ENCODE measurements at places on chromosomes 7 and 10.

- no peak for DNase-seq
Observed at GRCh38 chr7:82839555-82839954, 323.1 kb downstream of the PCLO start.

- DNase-seq: no peak
Observed at GRCh38 chr10:60427148-60427547, 37.5 kb upstream of the ANK3 start.

DNA sequence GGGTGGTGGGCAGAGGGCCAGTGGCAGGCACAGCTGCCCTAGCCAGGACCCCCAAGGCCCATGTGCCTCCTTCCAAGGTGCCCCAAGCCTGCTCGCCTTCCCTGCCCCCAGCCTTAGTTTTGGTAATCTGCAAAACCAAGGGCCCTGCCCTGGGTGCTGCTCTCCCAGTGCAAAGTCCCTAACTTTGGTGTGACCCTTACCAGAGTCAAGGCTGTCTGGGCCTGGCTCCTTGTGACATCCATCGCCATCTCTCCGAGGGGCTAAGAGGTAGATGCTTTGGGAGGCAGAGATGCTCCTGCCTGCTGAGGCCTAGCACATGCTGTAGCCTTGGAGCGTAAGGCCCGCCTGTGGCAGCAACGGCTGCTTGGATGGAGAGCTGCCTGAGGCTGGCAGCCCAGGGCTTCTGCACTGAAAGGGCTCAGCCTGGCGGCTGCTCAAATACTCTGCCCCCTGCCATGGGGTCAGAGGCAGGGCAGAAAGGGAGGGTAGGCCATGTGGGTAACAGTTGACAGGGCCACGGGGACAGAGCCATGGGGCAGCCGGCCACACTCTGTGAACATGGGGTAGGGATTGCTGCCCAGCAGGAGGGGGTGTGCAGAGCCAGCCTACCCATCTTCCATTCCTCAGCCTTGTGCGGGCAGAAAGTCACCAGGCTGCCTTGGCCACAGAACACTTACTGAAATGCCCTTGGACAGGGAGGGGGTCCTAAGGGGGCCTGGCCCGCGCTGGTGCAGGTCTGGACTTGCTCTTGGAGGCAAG, 17.9 kb upstream of the MYL7 start:
- DNase-seq: no peak

GRCh38 chr10:118940386-118940785, 89.1 kb upstream of the NANOS1 start:
- peak; percentile 15 for DNase-seq

- DNase-seq: no peak
Observed at GRCh38 chr10:49243139-49243538, 54.9 kb upstream of the TMEM273 start.

GRCh38 chr7:125390981-125391380, 461.4 kb upstream of the POT1 start:
- DNase-seq: no peak

- DNase-seq: no peak
Observed at GRCh38 chr7:55571511-55572377, 558 bp downstream of the VOPP1 start.

DNA sequence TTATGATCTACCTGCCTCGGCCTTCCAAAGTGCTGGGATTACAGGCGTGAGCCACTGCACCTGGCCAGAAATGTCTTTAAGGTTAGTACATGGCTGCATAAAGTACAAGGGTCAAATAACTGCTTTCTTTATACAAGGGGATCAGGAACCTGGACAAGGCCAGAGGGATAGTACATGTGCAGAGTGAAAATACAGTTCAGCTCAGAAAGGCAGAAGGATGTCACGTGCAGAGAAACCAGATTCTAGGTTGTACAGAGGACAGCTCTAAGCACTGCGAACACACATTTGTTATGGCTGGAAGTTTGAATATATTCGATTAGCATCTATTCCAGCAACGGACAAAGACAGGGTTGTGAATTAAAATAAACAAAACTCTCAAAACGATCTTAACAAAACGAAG, 6.0 kb upstream of the RSBN1L start:
- DNase-seq: no peak

GRCh38 chr10:13206546-13207443, 27.4 kb downstream of the UCMA start:
- no peak for DNase-seq

- DNase-seq: no peak
Observed at GRCh38 chr7:45401851-45402250, 172.3 kb upstream of the ADCY1 start.

DNA sequence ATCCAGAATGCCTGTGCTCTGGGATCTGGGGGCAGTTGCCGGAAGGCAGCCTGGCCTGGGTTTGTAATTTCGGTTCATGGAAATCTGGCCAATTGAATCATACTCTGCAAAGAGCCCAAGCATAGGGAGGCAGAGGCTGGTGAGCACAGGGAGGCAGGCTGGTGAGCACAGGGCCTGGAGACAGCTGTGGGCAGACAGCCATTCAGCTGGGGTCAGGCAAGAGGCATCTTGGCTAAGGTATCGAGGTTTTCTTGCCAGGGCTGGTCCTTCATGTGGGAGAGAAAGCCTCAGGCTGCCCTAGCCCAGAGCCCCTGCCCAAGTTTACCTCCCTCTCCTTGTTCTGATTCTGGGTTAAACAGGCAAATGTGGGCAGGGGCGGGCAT, 63.7 kb upstream of the BAIAP2L1 start:
- DNase-seq: no peak

DNA sequence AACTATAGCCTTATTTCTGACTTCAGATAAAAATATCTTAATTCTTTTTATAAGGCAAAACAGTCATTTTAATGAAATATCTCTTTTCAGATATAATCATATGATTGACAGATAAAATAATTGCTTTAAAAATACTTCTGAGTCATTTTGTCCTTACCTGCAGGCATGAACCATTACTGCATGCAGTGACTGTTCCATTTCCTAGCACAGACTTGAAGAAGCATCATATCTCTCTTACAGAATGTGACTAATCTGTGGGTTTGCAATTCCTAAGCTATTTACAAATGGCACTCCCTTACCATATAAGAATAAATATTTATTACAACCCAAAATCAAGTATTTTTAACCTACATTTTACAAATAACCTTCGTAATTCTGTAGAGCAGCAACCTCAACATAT, 120.7 kb downstream of the SRPK2 start:
- DNase-seq: no peak

DNA sequence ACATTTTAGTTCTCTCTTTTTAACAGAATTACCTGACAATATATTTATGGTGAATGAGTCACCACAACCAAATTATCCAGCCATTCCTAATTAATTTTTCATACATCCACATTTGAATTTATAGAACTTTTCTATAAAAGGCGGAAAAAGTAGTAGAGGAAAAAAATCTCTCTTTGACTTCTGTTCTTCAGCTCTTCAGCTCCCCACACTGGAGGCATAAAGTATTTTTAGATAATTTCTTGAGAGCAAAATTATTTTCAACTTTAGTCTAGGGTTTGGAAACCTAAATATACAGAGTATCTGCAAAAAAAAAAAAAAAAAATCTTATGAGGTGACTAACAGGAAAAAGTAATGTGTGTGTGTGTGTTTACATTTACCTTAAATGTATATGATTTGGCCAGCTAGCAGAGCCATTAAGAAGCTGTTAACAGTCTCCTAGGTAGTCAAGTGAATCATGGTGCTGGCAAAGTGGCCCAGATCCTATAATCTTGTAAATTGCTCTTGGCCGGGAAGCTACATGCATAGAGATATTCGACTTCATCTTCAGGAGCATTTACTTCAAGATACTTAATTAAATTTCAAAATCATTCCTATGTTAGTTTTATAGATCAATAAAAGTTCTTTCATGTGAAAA, 383.1 kb upstream of the STEAP1 start:
- no peak for DNase-seq

GRCh38 chr10:117549100-117549585, 6.6 kb downstream of the EMX2 start:
- no peak for DNase-seq

DNA sequence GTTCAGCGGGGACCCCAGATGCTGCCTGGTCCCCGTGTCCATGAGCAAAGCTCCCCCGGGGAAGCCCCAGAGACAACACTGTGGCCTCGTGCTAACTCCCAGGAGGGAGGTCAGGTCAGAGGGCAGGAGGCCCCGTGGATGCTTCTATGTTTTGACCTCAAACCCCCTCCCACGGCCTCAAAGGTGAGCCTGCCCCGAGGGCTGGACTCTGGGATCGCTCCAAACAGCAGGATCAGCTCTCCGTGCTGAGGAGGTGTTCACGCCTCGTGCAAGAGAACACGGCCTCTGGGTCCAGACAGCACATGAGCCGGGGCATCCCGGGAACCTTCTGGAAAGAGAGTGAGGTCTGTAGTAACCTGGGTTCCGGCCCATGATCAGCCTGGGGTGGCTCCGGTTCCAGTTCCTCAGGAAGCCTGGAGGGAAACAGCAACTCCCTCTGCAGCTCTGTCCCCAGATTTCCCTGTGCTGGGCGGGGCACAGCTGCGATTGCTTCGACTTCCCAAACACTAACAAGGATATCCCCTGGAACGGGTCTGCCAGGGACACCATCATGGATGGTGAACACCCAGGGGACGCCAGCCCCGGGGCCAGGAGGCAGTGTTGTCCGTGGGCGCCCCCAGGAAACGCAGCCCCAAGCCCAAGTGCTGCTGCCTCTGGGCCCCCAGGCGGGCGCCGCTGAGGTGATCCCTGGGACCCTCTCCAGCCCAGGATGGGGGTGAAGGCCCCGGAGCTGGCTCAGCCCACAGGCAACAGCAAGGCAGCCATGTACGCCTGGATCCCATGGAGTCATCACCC, 18.0 kb upstream of the INPP5A start:
- no peak for DNase-seq

GRCh38 chr7:2214636-2215035, 18.1 kb downstream of the MAD1L1 start:
- DNase-seq: no peak

DNA sequence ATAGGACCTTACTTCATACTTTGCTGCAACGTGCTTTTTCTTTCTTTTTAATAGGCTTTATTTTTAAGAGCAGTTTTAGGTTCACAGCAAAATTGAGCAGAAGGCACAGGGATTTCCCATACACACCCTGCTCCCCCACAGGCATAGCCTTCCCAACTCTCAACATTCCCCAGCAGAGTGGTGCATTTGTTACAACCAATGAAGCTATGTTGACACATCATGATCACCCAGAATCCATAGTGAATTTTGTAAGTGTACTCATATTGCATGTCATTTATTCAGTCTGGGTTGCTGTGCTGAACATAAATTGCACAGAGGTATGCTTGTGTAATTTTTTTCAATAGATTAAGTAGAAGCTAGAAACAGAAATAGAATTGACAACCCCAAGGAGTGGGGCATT, 327.3 kb downstream of the INHBA start:
- no peak for DNase-seq

GRCh38 chr10:31242902-31243301, 76.1 kb upstream of the ZEB1 start:
- peak; percentile 36 for DNase-seq

- no peak for DNase-seq
Observed at GRCh38 chr7:103784646-103785286, 204.7 kb downstream of the RELN start.

DNA sequence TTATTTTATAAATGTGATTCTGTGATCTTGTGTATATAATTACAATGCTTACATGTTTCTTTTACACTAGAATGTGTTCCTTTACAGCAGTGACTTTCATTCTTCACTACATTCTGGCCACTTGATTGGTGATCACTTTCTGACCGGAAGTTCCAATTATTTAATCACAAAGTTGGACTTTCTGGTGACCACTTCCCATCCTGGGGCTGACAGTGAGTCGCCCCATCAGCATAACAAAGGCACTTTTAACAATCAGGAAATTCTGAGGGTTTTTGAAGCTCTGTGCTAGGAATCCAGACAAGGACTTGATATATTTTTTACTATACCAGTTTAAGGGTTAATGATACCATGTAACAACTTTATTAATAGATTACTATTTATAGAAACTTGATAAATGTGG, 282.3 kb upstream of the KAT6B start:
- no peak for DNase-seq

DNA sequence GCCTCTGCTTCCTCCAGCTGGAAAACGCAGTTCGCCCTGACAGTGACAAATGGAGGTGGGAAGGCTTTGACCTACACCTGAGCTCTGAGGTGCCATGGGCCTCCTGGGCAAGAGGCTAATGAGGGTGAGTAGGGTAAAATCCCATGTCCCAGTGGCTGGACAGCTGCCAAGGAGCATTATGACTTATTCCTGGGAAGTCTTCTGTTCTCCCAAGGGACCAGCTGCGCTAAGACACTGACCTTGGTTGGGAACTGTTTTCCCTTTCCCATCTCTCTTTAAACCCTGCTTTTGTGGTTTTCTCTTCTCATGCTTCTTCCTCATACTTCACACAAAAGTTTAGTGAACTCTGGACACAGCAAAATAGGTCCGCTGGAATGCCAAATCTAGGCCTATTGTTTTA, 72.6 kb downstream of the COPG2 start:
- DNase-seq: no peak

DNA sequence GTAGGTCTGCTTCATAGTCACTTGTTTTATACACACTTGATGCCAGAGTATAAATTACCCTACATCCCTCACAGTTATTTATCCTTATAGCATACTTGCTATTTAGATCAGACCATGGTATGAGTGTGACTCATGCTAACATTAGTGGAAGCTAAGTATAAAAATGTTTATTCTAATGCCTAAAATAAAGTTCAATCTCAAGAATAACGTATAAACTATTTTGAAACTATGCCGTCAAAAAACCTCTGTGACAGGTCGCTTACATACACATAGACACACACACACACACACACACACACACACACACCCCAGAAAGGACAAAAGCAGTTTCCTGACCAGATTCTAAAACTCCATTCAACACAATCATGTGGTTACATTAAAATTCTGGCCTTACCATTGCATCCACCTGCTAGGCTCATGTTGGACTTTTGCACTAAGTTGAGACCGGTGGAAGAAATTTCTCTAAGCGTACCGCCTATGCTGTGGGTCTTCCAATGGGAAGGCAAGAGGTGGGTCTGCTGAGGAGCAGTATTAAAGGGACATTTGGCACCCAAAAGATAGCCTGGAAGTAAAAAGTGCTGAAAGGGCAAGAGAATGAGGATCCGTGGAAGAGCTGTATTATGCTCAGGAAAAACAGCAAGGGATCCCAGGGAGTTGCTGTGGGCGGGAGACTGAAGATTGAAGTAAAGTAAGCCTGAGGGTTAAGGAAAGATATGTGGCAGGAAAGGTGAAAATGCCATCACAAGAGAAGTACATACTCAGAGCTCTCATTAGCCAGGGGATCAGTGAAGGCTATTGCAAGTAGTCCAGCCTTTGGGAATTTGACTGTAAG, 5.0 kb downstream of the FOXP2 start:
- DNase-seq: no peak

DNA sequence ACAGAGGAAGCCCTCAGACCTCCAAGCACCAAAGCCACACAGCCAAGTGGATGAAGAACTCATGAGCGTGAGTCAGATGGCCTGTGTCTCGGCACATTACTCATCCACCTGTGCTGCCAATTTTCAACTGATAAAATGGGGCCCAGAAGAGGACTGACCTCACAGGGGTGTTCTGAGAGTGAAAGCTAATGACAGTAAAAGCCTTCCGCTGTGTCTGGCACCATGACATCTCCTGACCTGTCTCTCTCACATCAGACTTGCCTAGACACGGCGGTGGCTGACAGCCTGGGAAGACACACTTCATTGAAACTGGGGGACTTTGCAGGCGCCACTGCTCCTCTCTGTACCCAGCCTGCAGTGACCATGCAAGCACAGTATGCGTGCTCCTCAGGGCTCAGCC, 8.3 kb upstream of the SLC18A3 start:
- no peak for DNase-seq

Measured in HS-27A (cell line).